Midbrain (tissue), 1 donor: ENCODE measurements at places on chromosomes 5 and 9.

DNA sequence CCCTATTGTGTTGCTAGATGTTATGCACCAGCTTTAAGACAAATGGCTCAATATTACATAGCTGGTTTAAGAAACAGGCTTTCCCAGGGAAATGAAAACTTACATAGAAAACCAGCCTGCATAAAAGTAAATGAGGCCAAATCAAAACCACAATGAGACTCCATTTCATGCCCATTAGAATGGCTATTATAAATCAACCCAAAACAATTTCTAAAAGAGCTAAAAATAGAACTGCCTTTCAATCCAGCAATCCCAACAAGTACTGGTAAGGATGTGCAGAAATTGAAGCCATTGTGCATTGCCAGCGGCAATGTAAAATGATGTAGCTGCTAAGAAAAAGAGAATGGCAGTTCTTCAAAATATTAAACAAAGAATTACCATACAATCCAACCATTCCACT lies 1170.0 kb upstream of the CDH9 start:
- DNase-seq, result no peak

DNA sequence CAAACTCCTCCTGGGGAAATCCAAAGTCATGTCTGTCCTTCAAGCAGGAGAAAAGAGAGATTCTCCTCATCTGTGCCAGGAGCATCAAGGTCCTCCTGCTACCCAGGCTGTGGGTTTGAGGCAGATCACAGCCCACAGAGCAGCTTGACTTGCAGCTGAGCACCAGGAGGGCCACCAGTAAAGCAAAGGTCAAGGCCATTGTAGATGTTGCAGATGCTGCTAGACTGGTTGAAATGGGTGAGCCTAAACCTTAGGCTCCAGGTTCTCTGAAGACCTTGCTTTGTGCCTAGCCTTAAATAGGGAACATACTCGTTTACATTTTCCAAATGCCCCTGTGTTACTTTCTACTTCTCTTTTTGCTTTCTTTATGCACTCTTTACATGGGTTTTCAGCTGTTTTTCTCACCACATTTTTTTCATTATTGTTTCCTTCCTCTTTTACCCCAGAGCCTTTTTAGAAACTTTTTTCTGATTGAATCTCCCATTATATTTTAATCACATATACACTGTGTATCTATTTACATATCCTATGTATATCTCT lies at the start of gene IFNA2:
Gene IFNA2 (minus strand): TSS at position 268 of the 540 bp plus-strand sequence. CDS start 69 bp downstream, at position 199.
- DNase-seq, result no peak

GRCh38 chr5:173318881-173319620 lies 9.2 kb downstream of the STC2 start:
- no peak for DNase-seq

- DNase-seq, result no peak
Measured at GRCh38 chr9:22045423-22045822, 36.3 kb upstream of the CDKN2B start.

DNA sequence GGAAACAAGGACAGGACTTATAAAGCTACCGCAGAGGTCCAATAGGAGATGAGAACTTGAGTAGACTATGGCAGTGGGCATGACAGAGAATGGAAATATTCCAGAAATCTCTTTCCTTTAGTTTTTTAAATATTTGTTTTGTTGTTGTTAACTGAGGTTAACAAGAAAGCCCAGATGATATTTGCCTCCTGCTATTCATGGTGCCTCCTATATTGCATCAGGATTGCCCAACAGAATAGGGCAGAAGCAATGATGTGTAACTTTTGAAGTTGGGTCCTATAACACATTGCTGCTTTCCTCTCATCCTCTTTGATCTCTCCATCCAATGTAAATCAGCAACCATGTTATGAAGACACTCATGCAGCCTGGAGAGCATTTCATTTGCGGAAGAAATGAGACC lies 42.8 kb downstream of the PDE4D start:
- DNase-seq, result no peak

GRCh38 chr5:133618141-133618540 lies 5.8 kb upstream of the FSTL4 start:
- no peak for DNase-seq

DNA sequence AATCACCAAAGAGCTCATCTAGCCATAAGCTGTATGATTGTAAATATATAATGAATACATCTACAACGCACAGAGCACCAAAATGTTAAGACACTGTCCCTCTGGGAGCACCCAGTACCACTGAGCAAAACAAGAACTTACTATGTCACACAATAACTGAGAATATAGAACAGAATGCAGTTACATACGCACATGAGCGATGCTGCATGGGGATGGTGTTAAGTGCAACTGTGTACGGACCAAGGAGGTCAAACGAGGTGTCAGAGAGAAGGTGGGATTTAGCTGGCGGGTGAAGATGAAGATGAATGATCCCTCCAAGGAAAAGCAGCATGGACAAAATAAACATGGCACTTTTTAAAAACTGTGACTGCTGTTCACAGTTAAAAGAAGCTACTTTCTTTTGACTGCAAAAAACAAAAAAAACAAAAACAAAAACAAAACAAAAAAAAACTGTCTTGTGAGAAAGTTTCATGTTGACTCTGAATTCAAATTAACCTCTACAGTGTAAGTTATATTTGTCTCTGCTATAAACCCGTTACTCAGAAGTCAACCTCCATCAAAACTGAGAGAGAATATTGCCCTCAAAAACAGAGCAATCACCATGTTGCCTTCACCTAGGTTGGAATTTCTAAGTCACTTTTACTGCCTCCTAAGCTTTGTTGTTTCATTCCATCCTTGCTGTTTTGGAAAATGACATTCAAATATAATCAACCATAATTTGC lies 169.6 kb upstream of the GNA14 start:
- no peak for DNase-seq

DNA sequence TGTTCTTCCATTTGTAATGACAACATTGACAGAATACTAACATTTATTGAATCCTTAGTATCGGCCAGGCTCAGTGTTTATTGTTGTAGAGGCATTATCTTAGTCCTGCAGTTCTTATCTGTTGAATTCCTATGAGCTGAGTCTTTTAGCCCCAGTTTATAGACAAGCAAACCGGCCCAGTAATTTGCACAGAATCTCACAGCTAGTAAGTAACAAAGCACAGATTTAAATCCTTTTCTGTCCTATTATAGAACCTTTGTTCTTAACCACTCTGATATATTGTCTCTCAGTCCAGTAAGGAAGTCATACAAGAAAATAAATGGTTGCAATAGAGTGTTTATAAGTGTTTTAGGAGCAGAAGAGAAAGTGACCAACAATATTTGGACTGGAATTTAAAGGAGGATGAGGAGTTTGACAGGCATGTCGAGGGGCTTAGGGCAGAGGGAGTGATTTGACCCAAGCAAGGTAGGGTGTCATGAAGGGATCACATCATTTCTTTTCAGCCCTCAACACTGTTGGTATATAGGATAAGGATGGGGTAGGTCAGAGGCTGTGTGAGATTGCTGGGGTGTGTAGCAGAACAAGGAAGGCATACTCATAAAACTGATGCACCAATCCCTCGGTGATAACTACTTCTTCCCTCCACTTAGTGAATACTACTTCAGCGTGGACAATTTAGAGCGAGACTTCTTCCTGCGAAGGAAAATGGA lies 39.5 kb downstream of the LARP1 start:
- no peak for DNase-seq

- no peak for DNase-seq
Measured at GRCh38 chr5:6774721-6775204, 61.5 kb downstream of the TENT4A start.

DNA sequence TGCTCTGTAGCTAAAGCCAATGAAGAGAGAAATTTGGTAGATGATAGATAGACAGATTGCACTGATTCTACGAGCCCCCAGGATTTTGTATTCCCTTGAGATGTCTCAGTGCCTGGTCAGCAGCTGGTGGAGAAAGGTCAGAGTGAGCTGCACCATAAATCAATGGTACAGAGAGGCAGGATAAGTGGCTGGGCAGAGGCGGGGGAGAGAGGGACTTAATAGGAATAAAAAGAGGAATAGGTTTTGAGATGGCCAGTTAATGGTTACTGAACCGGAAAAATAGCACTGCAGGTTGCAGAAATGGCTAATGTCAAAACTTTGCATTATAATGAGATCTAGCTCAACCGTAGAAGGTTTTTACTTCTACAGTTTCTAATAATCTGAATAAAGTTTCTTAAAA lies 47.9 kb upstream of the SLC12A2 start:
- no peak for DNase-seq

- DNase-seq, result no peak
Measured at GRCh38 chr5:77259476-77259875, 49.0 kb downstream of the PDE8B start.

DNA sequence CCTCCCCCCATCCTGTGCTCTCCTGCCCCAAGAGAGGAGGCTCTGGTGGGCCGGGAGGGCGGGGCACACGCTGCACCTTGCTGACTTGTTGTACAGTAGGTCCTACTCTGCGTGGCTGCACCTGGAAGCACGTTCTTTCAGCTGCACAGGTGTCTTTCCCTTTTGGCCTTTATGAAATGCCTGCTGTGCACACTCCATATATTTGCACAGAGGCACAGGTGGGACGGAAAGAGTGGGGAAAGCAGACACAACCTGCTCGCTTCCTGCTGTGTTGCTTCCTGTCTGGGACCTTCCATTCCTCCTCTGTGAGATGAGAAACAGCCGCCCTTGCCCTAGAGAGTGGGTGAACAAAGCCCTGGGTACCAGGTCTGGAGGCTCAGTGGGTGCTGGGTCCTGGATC lies 4.8 kb downstream of the USP20 start:
- no peak for DNase-seq

DNA sequence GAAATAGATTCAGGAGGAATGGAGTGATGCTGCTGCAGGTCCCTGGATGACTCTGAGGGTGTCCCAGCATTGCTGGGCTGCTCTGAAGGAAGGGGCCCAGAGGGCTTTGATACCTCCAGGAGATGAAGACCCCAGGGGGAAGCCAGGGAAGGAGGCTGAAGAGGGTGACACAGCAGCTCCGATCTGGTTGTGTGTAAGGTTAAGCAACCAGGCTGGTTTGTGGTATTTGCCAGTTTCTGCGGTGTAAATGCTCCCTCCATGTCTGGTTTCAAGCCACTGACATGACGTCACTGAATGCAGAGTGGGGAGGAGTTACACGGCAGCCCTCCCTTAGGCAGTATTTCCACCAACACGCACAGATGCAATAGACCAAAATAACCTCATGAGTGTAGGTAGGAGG lies 40.0 kb upstream of the ORM1 start:
- no peak for DNase-seq

GRCh38 chr9:281741-282645 lies 67.3 kb downstream of the DOCK8 start:
- DNase-seq, result no peak

- DNase-seq, result no peak
Measured at GRCh38 chr9:92706218-92706940, 36.4 kb upstream of the IPPK start.

DNA sequence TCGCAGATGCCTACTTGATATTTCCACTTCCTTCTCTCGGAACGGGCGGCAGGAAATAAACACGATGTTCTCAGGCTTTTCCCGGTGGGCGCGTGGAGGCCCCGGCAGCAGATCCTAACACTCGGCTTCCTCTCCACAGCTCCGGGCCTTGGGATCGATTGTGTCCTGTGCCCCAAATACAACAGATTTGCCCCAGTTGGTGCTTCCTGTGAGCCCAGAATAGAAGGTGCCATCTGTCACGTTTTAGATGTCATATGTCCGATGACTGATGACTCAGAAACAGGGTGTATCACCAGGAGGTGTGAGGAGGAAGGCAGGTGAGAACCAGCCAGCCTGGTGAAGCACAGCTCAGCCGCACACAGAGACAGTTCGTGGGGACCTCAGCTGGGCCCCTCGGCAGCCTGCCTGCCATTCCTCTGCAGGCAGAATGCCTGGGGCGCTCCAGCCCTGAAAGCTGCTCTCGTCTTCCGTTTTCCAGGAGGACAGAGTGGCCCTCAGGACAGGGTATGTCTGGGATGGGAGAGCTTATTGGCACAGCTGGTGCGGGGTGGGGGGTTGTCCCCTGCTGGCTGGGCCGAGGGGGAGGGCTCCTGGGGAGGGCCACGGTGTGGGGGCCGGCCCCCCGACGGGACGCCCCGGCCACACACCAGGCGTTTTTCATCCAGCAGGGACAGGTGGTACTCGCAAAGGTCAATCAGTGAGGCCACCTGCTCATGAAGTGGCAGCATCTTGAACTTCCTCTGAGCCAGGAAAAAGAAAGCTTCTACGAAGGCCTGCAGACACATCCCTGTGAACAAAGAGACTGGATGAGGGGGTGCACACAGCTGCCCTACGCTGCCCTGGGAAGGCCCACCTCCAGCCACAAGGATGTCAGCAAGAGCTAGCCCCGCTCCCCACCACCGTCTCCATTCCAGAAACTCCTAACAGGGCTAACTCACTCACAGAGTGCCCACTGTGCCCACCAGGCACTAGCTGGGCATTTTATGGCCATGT lies 171.0 kb downstream of the DAB2IP start:
- no peak for DNase-seq

GRCh38 chr9:97474372-97474925 lies 27.0 kb upstream of the TMOD1 start:
- no peak for DNase-seq
